Epithelial cell of proximal tubule (primary cell): ENCODE measurements at places on chromosomes 4 and X. TPM values are rescaled to one million over a fixed set of nuclear protein-coding genes. Genes with fewer than 3 reads are reported as not detected.

- no peak for DNase-seq
Measured at GRCh38 chr4:30720661-30721184, 554 bp downstream of the PCDH7 start.

- no peak for DNase-seq
Measured at GRCh38 chr4:2276581-2277325, 14.8 kb upstream of the MXD4 start.

- DNase-seq, result no peak
Measured at GRCh38 chr4:36872679-36873078, 371.9 kb upstream of the NWD2 start.

DNA sequence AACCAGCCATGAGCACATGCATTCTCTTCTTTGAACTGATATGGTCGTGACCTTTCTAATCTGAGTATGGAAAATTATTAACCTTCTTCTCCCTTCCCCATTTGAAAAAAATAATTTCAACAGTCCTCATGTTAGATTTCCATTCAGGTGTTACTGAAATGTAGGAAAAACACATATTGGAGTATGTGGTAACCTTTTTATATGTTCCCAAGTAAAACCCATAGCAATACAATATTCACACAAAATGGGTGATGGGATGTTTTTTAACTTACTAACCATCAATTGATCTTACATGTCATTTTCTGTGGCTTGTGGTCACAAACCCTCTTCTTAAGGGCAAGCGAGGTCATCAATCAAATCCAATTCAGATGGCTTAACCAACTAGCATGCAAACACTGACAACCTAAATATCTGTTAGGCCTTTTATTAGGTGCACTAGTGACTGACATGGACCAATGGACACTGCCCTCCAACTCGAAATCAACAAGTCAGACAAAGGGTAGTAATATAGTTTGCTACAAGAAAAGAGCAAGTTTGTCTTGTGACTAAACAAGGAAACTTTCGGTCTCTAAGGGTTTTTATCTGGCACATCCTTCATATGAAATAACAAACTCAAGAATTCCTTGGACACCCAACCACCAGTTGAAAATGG is 74.3 kb downstream of the CAMK2D start:
- no peak for DNase-seq

SLC9A7 gene
- 10.7 and 23.2 TPM in 2 replicates for total RNA-seq

JAKMIP1 gene
- total RNA-seq, result not detected in 2 replicates

NSG1 gene
- 1.6 and 3.2 TPM in 2 replicates for total RNA-seq

CPLX1 gene
- total RNA-seq, result 0.81 TPM in 1 of 2 replicates, not detected in the other

CDX4 gene
- not detected in 2 replicates for total RNA-seq
